Activated naive CD8-positive, alpha-beta T cell treated with anti-CD3 and anti-CD28 coated beads, Interleukin-2, amount 10 ng/mL, durations not matched to agents 7 days and 5 days (primary cell): ENCODE measurements at places on chromosomes 12 and 14. TPM values are rescaled to one million over a fixed set of nuclear protein-coding genes. Genes with fewer than 3 reads are reported as not detected.
A peak's percentile ranks its signal among the peaks of the same experiment; 100 is the strongest.

DNA sequence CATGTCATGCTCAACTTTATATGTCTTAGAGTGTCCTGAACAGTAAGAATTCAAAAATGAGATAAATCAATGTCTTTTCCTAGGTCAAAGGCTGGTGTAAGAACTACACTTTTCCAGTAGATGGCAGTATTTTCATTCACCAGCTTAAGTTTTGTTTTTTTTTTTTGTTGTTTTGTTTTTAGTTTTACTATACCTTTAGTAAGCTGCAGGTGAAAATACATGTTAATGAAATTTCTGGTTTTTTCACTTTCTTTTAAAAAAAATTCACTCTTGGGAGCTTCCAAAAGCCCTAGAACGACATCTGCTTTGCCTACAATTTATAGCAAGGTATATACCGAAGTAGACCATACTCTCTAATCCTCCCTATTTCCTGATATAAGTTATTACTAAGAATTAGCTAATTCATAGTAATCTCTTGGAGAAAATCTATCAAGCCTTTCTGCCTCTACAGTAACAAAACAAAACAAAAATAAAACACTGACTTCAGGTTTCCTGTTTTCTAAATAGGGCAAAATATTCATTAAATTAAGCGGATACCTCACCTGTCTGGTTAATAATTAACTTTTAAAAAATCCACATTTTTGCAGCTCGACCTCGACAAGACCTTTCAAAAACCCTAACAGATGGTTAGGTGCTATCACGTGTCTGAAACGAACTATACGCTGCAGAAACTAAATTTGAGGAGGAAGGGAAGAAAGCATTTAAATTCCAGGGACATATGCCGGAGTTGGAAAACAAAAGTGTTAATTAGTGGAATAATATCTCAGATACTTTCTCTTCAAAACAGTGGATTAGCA lies 2.7 kb upstream of the SAMD4A start:
- no peak overlapping the region for H3K27ac ChIP-seq
- H3K4me3 ChIP-seq: peak overlapping the region; percentile 87
- H3K27me3 ChIP-seq: peaks cover 49% of the 10 kb centered on the region
- peaks cover 11% of the 10 kb centered on the region for H3K4me1 ChIP-seq

DNA sequence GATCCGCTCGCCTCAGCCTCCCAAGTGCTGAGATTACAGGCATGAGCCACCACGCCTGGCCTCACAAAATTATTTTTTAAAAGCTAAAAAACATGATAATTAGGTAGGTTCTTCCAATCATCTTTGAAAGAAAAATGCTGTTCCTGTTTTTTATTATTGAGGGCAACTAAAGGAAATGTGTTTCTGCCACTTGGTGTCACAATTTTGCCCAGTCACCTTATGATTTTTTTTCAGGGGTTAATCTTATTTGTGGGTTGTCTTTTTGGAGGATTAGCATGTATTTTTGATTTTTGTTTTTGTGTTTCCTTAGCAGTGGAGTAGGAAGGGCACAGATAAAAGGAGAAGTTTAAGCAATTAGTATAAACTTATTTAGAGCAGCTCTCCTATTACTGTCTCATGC lies 79.8 kb downstream of the PRORP start:
- H3K36me3 ChIP-seq: peaks cover 11% of the 10 kb centered on the region
- H3K4me1 ChIP-seq: peaks cover 20% of the 10 kb centered on the region
- no peaks in the 10 kb centered on the region for H3K27me3 ChIP-seq
- H3K4me3 ChIP-seq: no peak overlapping the region

GRCh38 chr12:34403706-34404376 lies 381.5 kb downstream of the ALG10 start:
- no peaks in the 10 kb centered on the region for H3K4me1 ChIP-seq
- no peaks in the 10 kb centered on the region for H3K36me3 ChIP-seq

DNA sequence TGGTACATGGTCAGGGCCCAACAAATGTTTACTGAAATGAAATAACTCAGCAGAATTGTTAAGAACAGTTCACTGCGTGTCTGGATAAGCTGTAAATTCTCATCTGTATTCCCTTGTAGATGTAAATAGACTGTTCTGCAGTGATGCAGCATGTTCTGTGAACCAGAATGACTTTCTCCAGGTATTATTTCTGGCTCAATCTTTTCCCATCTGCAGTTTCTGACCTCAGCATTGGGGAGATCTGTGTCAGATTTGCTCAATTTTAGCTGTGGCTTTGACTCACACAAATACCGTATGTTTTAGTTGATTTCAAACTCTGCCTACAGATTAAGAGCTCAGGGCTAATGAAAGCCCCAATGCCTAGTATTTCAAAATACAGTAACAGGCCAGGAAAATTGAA lies 49.2 kb upstream of the DICER1 start:
- H3K27ac ChIP-seq: no peak overlapping the region
- no peak overlapping the region for H3K4me3 ChIP-seq
- H3K36me3 ChIP-seq: no peaks in the 10 kb centered on the region
- no peaks in the 10 kb centered on the region for H3K4me1 ChIP-seq
- H3K27me3 ChIP-seq: no peaks in the 10 kb centered on the region

GRCh38 chr12:57838594-57839302 lies 7.8 kb downstream of the CTDSP2 start:
- H3K27ac ChIP-seq: peak overlapping the region; percentile 93
- no peak for DNase-seq
- H3K27me3 ChIP-seq: no peaks in the 10 kb centered on the region
- peaks cover 3% of the 10 kb centered on the region for H3K36me3 ChIP-seq

DNA sequence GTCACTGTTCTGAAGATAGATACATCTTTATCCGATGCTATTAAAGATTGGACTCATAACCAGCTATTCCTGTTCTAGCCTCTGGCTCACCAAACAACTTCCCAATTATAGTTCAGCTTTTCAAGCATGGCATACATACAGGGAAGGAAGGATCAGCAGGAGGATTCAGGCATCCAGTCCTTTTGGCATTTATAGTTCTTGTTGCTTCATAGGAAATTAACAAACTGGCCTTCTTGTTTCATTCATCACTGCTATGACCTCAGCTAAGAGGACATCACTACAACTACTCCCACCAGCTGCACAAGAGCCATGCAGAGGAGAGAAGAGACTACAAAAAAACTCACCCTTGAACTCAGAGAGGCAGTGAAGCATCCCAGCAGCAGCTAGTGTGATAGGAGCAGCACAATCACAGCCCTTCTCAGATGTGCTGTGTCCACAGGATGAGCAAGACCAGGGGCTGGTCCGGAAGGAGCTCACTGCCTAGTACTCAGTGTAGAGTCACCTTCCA lies 100.5 kb downstream of the SPTSSA start:
- H3K27me3 ChIP-seq: peaks cover 4% of the 10 kb centered on the region
- no peak overlapping the region for H3K27ac ChIP-seq
- DNase-seq: no peak
- no peak overlapping the region for H3K4me3 ChIP-seq
- H3K36me3 ChIP-seq: no peaks in the 10 kb centered on the region

DNA sequence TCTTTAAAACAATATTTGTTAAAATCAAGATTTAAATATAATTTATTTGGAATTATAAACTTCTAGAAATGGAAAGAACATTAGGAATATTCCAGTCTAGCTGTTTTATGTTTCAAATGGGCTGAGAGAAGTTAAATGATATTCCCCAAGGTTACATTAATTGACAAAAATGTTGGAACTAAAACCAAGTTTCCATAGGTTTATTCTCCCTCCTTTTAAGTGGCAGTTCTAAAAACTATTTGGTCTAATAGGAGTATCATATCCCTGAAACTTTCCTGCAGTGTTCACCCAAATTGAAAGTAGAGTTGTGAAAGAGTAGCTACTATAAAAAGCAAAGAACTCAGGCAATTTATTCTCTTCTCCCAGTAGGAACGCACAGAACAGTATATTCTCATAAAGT lies 1185.5 kb downstream of the LRFN5 start:
- H3K4me1 ChIP-seq: no peaks in the 10 kb centered on the region
- no peaks in the 10 kb centered on the region for H3K36me3 ChIP-seq
- DNase-seq: no peak
- H3K27ac ChIP-seq: no peak overlapping the region
- H3K27me3 ChIP-seq: no peaks in the 10 kb centered on the region

DNA sequence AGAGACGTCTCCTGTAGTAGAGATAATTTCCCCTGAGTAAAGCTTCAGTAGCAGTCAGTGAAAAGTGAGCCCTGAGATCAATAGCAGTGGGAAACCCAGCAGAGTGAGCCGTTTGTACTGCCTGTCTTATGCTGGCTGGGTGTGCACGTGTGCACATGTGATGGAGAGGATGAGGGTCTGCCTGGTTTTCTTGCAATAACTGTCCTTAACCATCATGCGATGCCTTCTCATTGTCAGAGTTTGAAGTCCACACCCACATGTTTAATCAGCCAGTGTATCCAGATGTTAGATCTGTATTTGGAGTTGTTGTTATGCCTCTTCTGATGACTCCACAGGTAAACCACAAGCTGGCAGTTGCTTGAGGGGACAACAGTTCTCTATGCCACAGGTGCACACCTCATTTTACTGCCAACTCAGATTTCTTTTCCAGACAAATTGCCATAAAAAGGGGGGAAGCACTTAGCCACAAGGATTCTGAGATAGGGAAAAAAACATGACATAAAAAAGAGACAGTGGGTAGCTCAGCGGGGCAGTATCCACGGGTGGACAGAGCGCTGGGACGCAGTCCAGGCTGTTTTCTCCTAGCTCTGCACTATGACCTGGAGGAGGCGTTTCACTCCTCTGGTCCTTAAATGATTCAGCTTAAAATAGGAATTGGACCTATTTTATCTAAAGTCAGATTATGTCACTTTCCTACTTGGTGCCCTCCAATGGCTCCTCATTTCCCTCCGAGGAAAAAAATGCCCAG lies 192.3 kb downstream of the ANO6 start:
- peaks cover 2% of the 10 kb centered on the region for H3K4me1 ChIP-seq
- H3K27ac ChIP-seq: no peak overlapping the region
- DNase-seq: no peak
- peaks cover 22% of the 10 kb centered on the region for H3K36me3 ChIP-seq
- H3K4me3 ChIP-seq: no peak overlapping the region
- no peaks in the 10 kb centered on the region for H3K27me3 ChIP-seq

- no peaks in the 10 kb centered on the region for H3K27me3 ChIP-seq
- no peak overlapping the region for H3K27ac ChIP-seq
- no peak for DNase-seq
- H3K36me3 ChIP-seq: peaks cover 36% of the 10 kb centered on the region
- no peak overlapping the region for H3K4me3 ChIP-seq
- peaks cover 4% of the 10 kb centered on the region for H3K4me1 ChIP-seq
Measured at GRCh38 chr12:76531056-76531455, 28.5 kb downstream of the OSBPL8 start.

GRCh38 chr12:47808574-47809365 lies 10.9 kb downstream of the HDAC7 start:
- H3K36me3 ChIP-seq: peaks cover 24% of the 10 kb centered on the region
- H3K27ac ChIP-seq: peak overlapping the region; percentile 95
- peak overlapping the region; percentile 79 for H3K4me3 ChIP-seq
- DNase-seq: peak; percentile 65
- H3K4me1 ChIP-seq: peaks cover 85% of the 10 kb centered on the region

DNA sequence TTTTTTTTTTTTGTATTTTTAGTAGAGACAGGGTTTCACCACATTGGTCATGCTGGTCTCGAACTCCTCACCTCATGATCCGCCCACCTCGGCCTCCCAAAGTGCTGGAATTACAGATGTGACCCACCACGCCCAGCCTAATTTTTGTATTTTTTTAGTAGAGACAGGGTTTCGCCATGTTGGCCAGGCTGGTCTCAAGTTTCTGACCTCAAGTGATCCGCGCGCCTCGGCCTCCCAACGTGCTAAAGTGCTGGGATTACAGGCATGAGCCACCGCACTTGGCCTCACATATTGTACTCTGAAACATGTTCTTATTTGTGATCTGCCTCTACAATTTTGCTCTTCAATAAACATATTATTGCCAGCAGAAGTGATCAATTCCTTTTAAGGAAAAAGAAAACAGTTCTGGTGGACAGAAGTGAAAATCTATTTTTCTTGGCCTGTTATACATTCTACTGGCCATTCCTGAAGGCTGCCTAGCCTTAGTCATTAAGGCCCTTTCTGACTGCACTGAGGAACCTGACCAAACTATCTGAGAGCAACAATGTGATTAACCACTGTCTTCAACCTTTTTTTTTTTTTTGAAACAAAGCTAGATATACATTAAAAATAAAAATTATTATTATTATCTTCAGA lies 36.1 kb downstream of the SNX6 start:
- no peak overlapping the region for H3K27ac ChIP-seq
- peaks cover 26% of the 10 kb centered on the region for H3K36me3 ChIP-seq
- H3K4me1 ChIP-seq: peaks cover 5% of the 10 kb centered on the region
- H3K27me3 ChIP-seq: no peaks in the 10 kb centered on the region
- no peak for DNase-seq
- no peak overlapping the region for H3K4me3 ChIP-seq

- H3K27ac ChIP-seq: no peak overlapping the region
- H3K4me1 ChIP-seq: peaks cover 3% of the 10 kb centered on the region
- H3K27me3 ChIP-seq: no peaks in the 10 kb centered on the region
- no peak overlapping the region for H3K4me3 ChIP-seq
Measured at GRCh38 chr12:92876496-92876895, 52.6 kb downstream of the EEA1 start.

DNA sequence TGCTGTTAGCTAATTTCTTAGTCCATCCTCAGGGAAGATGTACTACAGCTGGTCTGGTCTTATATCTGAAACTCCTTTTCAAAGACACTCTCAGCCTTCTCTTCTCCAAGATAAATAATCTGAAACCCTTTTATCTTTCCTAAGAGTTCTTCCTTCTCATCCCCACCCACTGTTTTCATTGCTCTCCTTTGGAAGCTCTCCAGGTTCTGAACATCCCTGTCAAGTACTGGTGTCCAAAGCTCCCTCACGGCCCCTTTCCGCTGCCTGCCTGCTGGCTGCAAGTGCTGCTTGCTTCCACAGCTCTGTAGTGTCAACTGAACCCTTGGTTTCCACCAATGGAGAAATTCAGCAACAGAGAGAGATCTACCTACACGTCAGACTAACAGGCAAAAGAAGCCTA lies 6.6 kb upstream of the SLC6A13 start:
- H3K4me1 ChIP-seq: peaks cover 8% of the 10 kb centered on the region
- H3K27me3 ChIP-seq: peaks cover 3% of the 10 kb centered on the region
- H3K36me3 ChIP-seq: peaks cover 2% of the 10 kb centered on the region
- no peak for DNase-seq
- no peak overlapping the region for H3K27ac ChIP-seq

GRCh38 chr14:72457641-72458040 lies 436.3 kb downstream of the DPF3 start:
- peaks cover 10% of the 10 kb centered on the region for H3K36me3 ChIP-seq
- peaks cover 17% of the 10 kb centered on the region for H3K4me1 ChIP-seq
- H3K27ac ChIP-seq: no peak overlapping the region
- H3K27me3 ChIP-seq: peaks cover 30% of the 10 kb centered on the region
- H3K4me3 ChIP-seq: no peak overlapping the region

Gene MYF5
- not detected for total RNA-seq

Gene TMEM30B
- total RNA-seq: 1.6 TPM

Gene AMN
- 2.5 TPM for total RNA-seq

Gene KRT72
- 0.67 TPM for total RNA-seq

Gene RNF10
- total RNA-seq: 205 TPM

Gene MARK3
- 88.0 TPM for total RNA-seq

Gene POMT2
- total RNA-seq: 9.3 TPM

Gene FGF23
- not detected for total RNA-seq

Gene LRRC10
- total RNA-seq: not detected

Gene KCNJ8
- not detected for total RNA-seq

Gene FBLN5
- total RNA-seq: 2.4 TPM
